ENCODE measurements at places on chromosomes 5 and 9. TPM values are rescaled to one million over a fixed set of nuclear protein-coding genes. Genes with fewer than 3 reads are reported as not detected.

DNA sequence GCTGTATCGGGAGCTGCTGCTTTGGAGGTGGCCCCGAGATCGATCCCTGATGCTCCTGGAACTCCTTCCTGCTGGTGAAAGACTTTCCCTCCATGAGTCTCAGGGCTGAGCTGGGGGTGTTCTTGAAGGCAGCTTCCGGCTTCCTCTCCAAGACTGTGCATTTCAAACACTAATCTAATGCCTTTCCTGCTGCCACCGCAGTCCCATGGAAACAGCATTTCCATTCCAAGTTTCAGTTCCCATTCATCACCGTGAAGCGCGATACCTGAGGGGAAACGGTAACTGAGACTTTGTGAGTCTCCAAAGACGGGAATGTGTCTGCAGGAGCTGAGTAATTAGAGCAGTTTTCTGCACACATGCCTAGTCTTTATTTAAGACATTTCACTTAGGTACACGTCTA lies 230.1 kb downstream of the PAX5 start:
- DNase-seq = no peak

- no peak for DNase-seq
Measured at GRCh38 chr9:79924836-79925235, 353.1 kb downstream of the TLE4 start.

DNA sequence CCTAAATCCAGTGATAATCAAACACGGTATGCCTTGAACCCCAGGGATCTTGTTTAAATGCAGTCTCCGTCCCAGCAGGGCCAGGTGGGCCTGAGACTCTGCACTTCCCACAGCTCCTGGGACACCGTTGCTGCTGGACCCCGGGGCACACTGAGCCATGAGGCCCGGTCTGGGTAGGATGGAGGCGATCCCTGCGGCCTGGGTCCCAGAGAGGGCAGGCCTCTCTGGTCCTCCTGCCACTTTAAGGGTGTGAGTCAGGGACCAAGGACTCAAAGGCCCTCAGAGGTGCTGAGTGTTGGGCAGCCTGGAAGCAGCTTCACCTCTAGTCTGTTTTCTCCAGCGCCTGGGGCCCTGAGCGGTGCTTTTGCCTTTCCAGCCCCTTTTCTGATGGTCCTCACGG lies 34.1 kb upstream of the SLC9A3 start:
- DNase-seq = no peak

GRCh38 chr5:6545036-6545693 lies 87.7 kb downstream of the NSUN2 start:
- DNase-seq = no peak

GRCh38 chr5:151483176-151483575 lies 35.8 kb downstream of the SLC36A1 start:
- DNase-seq = no peak

GRCh38 chr9:86990290-86990689 lies 43.0 kb upstream of the GAS1 start:
- no peak for DNase-seq

- peak; percentile 21 for DNase-seq
Measured at GRCh38 chr9:133701321-133701980, 36.7 kb downstream of the SARDH start.

- no peak for DNase-seq
Measured at GRCh38 chr5:145750199-145750598, 84.9 kb downstream of the PRELID2 start.

- DNase-seq = no peak
Measured at GRCh38 chr5:94362857-94363256, 255.5 kb downstream of the KIAA0825 start.

- DNase-seq = no peak
Measured at GRCh38 chr5:61295365-61295764, 36.7 kb upstream of the ZSWIM6 start.

- DNase-seq = no peak
Measured at GRCh38 chr5:60701321-60701968, 1.5 kb upstream of the DEPDC1B start.

- DNase-seq = peak; percentile 86
Measured at GRCh38 chr5:67648201-67648671, 451.6 kb upstream of the CD180 start.

The UBLCP1 gene
- polyA plus RNA-seq = 15.2 TPM

The CD180 gene
- 0.17 TPM for polyA plus RNA-seq

The IL3 gene
- not detected for polyA plus RNA-seq

The LCP2 gene
- polyA plus RNA-seq = 3.1 TPM

The PCDH12 gene
- polyA plus RNA-seq = 11.1 TPM

The NPR2 gene
- polyA plus RNA-seq = 15.4 TPM

The JAKMIP2 gene
- polyA plus RNA-seq = 7.0 TPM

The FAM163B gene
- polyA plus RNA-seq = 0.21 TPM

The MLANA gene
- polyA plus RNA-seq = not detected
